ENCODE measurements at places on chromosomes 7 and 10.

- no peak for DNase-seq
Measured at GRCh38 chr10:125640653-125641052, 42.3 kb downstream of the TEX36 start.

GRCh38 chr7:131521651-131522163 lies 34.7 kb downstream of the PODXL start:
- DNase-seq, result no peak

DNA sequence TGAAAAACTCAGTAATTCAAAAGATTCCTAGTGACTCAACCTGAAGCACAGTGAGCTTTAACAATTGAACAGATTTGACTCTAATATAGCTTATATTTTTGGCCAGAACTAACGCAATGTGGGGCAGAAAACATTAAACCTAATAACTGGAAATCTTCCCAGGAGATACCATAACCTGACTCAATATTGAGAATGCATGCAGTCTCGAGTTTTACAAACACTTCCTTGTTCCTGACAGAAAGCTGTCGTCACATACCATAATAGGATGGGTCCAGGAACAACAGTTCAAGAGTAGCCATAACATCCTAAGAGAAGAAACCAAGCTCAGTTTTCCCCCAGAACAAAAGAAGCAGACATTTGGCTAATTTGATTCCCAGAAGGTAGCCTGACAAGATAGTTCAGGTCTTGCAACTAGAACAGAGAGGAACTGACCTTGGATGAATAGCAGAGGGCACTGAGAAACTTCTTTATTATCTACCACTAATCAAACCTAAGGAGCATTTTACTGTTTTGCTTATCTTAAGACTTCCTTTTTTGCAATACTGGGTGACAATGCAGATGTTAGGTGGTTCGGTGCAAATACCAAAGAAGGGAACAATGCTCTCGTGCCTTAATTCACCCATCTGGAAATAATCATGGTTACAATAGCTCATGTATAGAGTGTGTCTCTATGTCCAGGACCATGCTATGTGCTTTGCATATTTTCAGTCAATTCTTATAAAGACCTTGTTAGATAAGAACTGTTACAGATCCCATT lies 38.6 kb upstream of the ACSL5 start:
- no peak for DNase-seq

DNA sequence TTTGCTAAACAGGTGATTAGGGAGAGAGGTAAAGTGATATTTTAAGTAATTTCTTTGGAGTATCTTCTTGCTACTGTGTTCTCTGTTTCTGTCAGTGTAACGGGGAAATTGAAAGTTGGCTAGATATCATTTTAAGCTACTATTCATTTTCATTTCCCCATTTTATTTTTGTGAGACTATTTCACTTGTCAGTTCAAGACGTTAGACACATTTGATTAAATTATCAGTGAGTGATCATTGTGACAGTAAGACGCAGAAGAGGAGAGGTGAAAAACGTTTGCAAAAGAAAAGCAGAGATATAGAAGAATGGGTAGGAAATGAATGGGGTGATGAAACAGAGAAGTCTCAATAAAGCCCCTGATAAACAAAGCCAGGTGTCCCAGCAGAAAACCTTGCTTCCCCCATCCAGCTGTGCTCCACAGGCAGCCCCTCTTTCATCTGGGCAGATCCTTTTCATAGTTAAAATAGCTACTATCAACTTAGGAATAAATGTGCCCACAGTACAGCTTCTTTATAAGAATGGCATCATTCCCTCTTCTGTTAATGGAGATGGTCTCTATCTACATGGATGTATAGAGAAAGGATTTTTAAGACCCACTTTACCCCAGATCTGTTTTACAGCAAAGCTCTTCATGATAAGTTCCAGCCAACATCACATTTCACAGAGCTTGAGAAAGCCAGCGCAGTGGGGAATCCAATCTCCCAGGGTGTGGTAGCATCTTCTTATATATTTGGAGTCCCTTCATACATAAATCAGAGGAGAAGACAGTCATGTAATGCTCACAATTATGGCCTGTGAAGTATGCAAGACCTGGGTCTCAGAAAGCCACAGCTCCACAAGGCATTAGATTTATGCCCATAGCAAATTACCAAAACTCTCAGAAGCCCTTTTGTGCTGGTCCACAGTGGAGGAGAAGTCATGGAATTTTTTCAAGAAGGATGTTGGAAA lies 138.1 kb upstream of the ITGB1 start:
- no peak for DNase-seq

GRCh38 chr10:107409522-107409921 lies 245.0 kb upstream of the SORCS1 start:
- no peak for DNase-seq

DNA sequence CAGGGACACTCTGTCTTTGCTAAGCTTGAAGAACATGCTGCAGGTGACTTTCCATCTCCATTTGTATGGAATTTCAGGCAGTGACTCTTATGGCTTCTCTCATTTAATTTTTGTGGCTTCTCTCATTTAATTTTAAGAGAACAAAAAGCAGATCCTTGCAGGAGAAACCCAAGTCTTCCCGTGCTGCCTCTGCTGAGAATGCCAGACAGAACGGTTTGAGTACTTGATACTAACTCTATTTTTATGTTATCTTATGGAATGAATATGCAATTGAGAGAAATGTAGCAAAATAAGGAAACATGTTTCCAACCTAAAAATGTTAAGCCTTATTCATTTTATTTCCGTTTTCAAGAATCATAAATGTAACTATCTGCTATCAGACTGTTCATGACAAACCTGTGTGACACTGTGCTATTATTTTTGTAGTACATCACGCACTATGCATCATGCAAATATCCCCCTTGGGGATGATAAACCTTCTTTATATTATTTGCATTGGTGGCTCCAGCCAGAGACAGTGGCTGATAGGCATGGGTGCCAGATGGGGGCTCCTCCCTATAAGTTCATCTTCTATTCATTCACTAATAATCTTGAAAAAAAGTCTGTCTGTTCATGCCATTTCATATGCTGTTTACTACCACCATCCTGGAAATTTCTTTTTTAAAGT lies 6.9 kb upstream of the RAPGEF5 start:
- DNase-seq, result no peak

- no peak for DNase-seq
Measured at GRCh38 chr7:106566672-106567071, 94.3 kb downstream of the CCDC71L start.

DNA sequence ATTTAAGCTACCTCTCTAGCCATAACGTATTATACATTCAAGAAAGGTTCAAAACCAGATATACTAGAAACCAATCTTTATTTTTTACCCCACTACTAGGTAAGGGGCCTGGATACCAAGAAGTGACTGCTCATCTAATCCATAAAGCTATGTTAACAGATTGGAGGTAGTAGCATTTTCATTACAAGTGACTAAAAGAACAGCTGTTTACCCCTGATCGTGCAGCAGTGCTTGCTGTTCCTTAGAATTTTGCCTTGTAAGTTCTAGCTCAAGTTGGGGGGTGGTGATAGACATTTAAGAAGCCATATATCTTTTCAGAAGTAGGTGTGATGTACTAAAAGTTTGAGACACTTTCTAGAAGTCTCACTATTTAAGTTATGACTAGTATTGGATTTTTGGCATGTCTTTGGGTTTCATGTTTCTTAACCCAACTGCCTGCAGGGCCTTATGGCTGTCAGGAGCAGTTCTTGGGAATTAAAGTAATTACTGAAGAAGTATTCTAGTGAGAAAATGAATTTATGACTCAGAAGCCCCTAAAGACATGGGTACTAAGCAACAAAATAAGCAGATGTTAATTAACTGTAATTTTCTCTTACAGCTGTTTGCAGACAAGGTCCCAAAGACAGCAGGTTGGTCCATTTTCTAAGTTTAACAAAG lies 2.3 kb downstream of the PPIA start:
- DNase-seq, result no peak

DNA sequence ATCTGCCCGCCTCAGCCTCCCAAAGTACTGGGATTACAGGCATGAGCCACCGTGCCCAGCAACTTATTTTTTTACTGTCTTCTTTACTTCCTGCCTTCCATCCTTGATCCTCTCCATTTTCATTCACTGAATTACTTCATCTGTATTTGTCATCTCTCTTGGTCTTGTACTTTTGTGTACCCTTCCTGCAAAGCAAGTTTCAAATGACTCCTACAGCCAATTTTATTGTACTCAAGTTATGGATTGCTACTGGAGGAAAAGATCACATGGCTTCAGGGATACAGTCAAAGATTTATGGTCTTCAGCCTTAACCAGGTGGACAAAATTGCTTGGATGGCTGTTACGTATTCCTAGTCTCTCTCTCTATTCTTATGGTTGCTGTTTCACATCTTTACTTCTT lies 22.6 kb downstream of the SEPTIN7 start:
- no peak for DNase-seq

- DNase-seq, result no peak
Measured at GRCh38 chr10:62658516-62658915, 146.0 kb upstream of the ADO start.

- no peak for DNase-seq
Measured at GRCh38 chr7:139799586-139799985, 21.8 kb upstream of the HIPK2 start.

DNA sequence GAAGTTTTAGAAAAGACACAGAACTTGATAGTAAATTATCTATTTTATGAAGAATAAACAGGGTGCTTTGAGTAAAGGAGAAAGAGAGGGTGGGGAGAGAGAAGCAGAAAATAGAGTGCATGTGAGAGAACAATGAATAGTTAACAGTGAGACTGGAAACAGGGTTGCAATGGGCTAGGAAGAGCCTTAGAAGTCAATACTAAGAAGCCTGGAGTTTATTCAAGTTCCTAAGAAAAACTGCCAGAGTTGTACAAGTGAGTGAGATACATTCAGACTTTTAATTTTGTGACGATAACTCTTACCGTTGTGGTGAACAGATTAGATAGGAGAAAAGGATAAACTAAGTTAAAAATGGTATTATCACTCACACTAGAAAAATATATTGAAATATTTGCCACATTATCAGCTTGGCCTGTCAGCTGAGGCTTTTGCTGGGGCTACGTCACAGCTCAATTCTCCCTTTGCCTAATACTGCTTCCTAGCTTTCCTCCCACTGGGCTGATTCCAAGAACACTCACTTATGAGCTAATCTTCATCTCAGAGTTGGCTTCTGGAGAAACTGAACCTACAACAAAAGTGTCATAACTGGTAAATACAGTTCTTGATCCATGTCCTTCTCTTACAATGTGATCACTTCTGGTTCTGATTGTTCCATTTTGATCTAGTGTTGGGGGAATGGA lies 92.7 kb downstream of the SEMA3D start:
- DNase-seq, result no peak

DNA sequence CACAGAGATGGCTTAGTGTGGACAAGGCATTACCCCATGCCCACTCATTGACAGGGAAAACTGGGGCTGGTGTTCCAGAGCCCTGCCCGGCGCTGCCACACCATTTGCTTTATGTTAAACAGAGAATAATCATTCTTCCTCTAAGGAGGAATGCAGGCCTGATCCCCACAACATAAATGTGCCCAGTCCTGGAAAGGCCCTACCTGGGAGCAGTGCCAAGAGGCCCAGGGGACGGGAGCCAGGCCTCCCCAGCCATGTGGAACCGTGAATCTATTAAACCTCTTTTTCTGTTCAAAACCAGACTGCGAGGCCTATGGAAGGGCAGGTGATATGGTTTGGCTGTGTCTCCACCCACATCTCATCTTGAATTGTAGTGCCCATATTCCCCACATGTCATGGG lies 264.1 kb downstream of the GRID1 start:
- no peak for DNase-seq

DNA sequence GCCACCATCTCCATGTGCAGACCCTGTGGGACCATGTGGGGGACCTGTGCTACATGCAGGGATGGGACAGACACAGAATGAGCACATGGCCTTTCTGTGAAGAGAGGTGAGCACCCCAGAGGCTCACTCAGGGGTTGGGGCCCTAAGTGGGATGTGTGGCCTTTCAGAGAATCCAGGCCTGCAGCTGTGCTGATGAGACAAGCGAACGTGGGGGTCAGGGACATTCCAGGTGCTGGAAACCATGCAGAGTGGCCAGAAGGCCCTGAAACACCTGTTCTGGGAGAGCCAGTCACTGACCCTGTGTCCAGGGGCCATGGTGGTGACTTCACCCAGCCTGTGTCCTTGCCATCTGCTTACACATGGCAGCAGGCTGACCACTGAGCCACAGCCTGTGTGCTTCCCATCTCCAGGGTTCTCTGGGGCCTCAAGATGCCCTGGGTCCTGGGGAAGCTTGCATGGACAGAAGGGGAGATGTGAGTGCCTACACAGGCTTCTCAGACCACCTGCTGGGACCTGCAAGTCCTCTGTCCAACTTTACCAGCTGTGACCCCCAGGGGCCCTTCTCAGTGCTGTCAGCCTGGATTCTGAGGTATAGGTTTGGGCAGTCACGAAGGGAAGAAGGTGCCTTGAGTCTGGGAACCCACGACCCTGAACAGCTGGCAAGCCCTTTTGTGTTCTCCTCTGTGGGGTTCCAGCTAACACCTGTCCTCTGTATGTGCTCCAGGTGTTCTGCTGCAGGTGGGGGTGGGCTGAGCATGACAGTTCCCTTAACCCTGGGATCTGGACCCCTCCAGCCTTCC lies 17.6 kb downstream of the RAMP3 start:
- no peak for DNase-seq
